ENCODE measurements at places on chromosomes 2 and 18. TPM values are rescaled to one million over a fixed set of nuclear protein-coding genes. Genes with fewer than 3 reads are reported as not detected.

DNA sequence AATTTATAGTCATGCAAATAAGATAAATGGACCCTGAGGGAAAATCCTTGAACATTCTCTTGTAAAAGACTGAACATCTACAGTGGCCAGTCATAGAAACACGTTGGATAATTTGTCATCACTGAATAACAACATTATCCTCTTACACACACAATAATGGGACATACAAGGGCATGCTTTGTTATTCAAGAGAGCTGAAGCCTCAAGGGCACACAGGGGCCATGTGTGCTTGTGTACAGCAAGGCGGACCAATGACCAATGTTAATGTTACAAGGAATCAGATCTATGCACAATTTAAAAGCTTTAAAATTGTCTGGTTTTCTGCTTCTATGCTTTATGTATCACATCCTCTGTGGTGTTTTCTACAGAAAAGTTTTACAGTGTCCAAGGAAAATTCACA is 23.7 kb downstream of the COL6A3 start:
- no peak for DNase-seq

DNA sequence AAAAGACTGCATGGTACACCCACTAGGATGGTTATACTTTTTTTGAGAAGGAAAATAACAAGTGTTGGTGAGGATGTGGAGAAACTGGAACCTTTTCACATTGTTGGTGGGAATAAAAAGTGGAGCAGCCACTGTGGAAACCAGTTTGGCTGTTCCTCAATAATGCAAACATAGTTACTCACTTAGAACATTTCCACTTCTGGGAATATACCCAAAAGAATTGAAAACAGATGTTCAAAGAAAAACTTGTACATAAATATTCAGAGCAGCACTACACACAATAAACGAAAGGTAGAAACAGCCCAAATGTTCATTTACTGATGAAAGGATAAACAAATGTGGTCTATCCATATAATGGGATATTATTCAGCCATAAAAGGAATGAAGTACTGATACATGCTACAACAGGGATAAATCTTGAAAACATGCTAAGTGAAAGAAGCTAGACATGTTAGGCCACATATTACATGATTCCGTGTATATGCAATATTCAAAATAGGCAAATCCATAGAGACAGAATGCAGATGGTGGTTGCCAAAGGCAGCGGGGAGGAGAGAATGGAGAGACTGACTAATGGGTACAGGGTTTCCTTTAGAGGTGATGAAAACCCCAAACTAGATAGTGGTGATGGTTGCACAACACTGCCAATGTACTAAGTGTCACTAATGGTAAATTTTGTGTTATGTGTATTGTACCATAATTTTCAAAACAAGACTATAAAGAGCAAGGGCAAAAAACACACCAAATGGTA is 20.9 kb upstream of the LMAN1 start:
- DNase-seq = no peak

The VIL1 gene
- total RNA-seq = 9.0 TPM

DNA sequence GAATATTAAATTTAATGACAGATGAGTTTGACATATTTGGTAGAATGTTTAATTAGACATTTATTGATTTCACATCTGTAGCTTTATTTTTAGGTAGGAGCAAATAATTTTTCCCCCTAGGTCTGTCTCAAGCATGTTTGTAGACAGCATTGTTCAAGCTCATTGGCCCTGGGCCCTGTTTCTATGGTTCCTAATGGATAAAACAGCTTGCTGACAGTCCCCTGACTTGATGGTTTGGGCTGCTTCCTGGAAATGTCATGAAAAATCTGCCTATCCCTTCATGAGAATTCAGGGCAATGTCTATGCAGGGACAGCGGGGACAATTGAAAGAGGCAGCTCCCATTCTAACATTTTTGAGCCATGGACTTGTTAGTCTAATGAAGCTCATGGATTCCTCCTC is 14.6 kb upstream of the MEP1B start:
- no peak for DNase-seq

GRCh38 chr2:159050426-159050825 is 82.0 kb downstream of the TANC1 start:
- no peak for DNase-seq

GRCh38 chr2:151544449-151544848 is 134.7 kb downstream of the RIF1 start:
- DNase-seq = no peak

DNA sequence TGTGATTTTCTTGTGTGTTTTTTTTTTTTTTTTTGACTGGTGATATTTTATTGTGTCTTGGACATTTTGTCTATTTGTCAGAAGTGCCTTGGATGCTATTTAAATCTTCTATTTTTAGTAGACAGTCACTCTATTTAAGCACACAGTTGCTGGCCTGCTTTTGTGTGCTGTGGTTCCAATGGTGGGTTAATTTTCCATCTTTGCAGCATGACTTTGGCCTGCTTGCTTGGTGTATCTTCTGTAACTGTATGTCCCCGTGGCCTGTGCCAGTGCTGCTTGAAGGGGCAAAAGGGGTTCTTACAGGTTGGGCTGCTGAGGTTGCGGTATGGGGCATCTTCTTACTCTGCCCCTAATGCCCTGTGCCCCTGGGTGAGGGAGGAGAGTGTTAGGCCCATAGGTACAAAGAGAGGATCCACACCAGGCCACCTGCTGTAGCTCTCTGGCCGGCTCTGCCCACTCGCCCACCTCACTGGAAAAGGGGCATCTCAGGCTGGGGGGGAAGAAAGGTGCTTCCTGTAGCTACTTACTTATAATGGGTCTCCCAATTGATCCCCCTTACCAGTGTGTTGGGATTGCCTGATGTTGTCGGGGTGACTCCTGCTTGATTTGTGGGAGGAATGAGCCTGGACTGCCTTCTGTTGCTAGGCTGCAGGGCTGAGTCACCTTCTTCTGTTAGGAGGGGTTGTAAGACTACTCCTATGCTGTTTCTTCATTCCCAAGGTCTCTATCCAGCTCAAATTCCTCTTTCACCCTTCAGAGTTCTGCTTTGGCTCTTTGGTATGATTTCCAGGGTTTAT is 490.0 kb upstream of the HS6ST1 start:
- no peak for DNase-seq

The CYP1B1 gene
- total RNA-seq = 34.4 TPM

- DNase-seq = peak; percentile 75
Observed at GRCh38 chr18:67104700-67105284, 411.7 kb downstream of the DSEL start.

GRCh38 chr18:3513481-3513880 is 63.5 kb downstream of the TGIF1 start:
- DNase-seq = no peak

GRCh38 chr2:204842661-204843485 is 297.6 kb downstream of the PARD3B start:
- no peak for DNase-seq

- no peak for DNase-seq
Observed at GRCh38 chr2:59589881-59590280, 963.6 kb downstream of the BCL11A start.

The PHLPP1 gene
- total RNA-seq = 32.8 TPM

The ACMSD gene
- total RNA-seq = not detected

DNA sequence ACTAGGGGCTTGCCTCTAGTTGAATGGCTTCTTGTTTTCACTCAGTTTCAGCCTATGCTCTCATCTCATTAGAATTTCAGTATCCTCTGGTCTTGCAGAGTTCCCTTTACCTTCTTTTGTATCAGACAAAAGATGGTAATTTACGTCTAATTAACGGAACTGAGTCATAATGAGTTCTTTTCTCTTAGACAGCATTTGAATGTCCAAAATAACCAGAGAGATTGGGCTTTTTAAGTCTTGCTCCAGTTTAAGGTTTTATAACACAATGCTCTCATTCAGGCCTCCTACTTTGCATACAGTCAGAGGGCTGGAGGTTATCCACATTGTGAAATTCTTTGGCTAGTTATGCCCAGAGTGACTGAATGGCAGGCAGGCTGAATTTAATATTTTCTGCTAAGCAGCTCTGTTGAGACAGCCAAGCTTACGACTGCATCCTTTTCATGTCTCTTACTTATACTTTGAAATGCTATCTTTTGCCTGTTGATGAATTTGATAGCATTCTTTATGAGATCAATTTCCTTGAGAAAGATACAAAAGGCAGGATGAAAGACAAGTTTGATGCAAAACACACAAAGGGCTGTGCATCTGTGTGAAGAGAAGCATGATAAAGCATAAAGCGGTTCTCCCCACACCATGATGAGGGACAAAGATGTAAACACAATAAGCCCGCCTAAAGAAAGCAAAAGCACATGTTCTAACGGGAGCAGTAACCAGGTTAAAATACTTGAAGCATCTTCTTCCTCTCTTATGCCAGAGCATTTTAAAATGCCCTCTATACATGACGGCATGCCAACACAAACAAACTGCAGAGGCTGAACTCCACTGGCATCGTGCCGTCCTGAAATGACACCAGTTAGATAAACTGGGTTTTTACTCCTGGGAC is 90.0 kb downstream of the CDH2 start:
- no peak for DNase-seq

The DCDC2C gene
- not detected for total RNA-seq

The SFT2D3 gene
- total RNA-seq = 9.3 TPM

The LOXHD1 gene
- total RNA-seq = not detected

The UPP2 gene
- not detected for total RNA-seq

DNA sequence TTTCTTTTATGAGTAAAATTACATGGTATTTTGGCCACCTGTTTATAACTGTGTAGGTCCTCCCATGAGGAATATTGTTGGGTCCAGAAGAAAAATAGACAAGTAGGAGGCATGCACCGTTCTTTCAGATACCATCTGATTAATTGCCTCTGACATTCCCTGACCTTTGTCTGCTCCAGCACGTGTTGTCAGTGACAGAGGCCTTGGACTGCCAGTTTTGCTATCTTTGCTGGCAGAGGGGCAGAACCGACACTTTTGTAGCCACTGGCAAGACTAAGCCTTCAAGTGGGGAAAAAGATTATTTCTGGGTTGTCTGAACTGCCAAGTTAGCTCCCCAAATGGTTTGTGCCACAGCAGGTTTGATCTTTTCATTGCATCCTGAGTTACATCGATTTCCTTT is 276.9 kb downstream of the CAMKMT start:
- DNase-seq = no peak

DNA sequence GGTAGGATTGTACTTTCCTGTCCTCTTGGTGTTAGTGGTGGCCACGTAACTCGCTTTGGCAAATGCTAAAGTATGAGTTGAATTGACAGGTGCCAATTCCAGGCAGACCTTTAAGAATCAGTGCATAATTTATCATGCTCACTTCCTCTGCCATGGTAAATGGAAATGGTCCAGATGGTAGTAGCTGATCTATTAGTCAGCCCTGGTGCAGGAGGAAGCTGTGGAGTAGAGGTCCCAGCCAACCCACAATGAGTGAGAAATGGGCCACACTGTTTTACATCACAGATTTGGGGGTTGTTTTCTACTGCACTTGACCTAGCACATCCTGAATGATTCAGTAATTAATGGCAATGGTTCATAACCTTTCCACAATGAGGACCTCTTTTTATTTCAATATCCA is 104.4 kb downstream of the RGPD3 start:
- no peak for DNase-seq

The C1GALT1C1L gene
- total RNA-seq = 1.3 TPM

DNA sequence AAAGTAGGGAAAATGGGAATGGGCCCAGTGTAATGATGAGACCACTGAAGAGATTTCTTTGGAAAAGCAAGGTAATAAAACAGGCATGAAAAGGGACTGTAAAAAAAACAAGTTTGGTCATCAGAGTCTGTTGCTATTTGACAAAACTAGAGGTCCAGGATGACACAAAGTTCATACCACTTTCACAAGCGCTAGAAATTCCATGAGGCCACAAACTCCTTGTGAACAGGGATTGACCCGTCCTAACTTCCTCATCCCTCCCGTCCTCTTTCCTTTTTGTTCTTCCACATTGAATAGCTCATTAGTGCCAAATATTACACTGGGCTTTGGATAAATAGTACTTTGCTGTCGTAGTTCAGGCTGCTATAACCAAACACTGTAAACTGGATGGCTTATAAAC is 188.8 kb upstream of the EPC2 start:
- no peak for DNase-seq

- DNase-seq = no peak
Observed at GRCh38 chr2:39118786-39119499, 1.9 kb downstream of the SOS1 start.

GRCh38 chr2:237171881-237172280 is 86.2 kb downstream of the COPS8 start:
- DNase-seq = no peak

DNA sequence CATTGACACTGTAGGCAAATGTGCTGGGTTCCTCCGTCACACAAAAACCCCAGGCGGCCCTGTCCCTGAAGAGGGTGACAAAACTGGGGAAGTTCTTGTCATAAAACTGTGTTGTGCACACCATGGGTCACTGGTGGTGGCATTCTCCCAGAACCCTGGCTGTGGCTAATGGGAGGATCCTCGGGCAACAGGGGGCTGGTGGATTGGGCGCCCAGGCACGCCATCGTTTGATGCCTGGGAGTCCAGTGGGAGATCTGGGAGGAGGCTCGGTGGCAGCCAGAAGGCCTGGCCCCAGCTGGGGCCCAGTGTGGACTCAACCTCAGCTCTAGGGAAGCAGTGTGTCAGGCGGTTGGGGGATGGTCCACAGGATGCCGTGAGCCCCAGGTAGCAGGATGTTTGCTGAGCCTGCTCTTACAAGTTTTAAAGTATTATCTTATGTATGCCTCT is 140.7 kb downstream of the ACOXL start:
- DNase-seq = no peak

DNA sequence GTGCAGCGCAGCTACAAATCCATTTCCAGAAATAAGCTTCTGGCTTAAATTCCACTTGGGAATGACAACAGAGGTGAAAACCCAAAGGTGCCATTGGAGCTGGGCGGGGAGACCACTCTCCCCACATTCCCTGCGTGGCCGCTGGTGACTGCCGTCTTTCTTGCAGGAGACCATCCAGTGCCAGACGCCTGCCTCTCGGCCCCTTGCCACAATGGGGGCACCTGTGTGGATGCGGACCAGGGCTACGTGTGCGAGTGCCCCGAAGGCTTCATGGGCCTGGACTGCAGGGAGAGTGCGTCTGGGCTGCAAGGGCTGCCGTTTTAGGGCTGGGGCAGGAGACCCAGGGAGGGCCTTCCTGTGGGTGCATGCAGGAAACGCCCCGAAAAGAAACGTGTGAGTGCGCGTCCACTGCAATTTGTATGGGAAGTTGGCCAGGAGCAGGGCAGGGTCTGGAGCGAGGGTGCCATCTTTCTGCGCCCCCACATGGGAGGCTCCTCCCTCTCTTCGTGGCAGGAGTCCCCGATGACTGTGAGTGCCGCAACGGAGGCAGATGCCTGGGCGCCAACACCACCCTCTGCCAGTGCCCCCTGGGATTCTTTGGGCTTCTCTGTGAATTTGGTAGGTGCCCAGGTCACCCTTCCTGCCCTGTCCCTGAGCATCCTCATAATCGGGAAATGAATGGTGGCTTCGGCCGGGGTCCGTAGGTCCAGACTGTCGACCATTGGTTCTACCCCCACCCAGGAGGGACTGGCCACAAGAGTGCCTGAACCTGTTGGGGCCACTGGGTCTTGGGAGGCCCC is 49.9 kb downstream of the SNED1 start:
- no peak for DNase-seq

The RNF144A gene
- total RNA-seq = 13.7 TPM

- DNase-seq = no peak
Observed at GRCh38 chr2:43179942-43180341, 46.5 kb downstream of the ZFP36L2 start.

The GALNT13 gene
- not detected for total RNA-seq

GRCh38 chr2:172922306-172922705 is 153.3 kb upstream of the MAP3K20 start:
- no peak for DNase-seq

- no peak for DNase-seq
Observed at GRCh38 chr18:59950215-59950944, 50.6 kb downstream of the PMAIP1 start.

The DQX1 gene
- total RNA-seq = 0.14 TPM
